ENCODE measurements at places on chromosomes 7 and 10.
A peak's percentile ranks its signal among the peaks of the same experiment; 100 is the strongest.

- no peak for DNase-seq
Measured at GRCh38 chr10:128465697-128466096, 339.5 kb upstream of the MKI67 start.

DNA sequence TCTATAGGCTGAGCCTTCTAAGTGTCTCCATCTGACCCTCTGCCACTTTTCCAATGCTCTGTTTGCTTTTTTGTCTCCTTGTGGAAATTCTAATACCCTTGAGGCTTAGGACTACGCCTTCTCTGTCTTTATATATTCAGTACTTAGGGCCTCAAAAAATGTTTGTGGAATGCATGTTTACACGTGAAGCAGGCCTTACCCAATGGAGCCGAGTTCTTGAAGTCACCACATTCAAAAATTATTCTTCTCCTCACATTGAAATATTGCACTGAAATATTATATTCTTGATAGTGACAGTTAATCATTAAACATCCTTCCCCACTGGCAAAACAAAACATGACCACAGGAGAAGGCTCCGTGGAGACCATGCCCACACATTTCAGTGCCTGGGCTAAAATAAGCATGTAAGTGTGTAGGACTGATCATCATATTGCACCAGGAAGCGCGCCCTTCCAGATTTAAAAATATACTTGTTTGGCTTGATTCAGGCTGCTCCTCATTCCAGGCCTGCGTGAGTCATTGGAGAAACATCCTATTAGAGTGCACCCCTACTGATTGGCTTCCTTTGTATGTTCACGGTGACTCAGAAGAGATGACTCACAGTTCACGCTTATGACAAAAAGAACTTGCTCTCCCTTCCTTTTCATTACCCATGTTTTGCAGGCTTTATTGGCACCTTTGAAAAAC is 307.4 kb upstream of the AOAH start:
- DNase-seq: no peak

- DNase-seq: peak; percentile 51
Measured at GRCh38 chr7:68613405-68613804, 984.9 kb upstream of the AUTS2 start.

- DNase-seq: peak; percentile 79
Measured at GRCh38 chr7:21542891-21543527, at the start of gene DNAH11. DNAH11 (plus strand) TSS chr7:21543039; CDS start chr7:21543246, 207 bp downstream.

DNA sequence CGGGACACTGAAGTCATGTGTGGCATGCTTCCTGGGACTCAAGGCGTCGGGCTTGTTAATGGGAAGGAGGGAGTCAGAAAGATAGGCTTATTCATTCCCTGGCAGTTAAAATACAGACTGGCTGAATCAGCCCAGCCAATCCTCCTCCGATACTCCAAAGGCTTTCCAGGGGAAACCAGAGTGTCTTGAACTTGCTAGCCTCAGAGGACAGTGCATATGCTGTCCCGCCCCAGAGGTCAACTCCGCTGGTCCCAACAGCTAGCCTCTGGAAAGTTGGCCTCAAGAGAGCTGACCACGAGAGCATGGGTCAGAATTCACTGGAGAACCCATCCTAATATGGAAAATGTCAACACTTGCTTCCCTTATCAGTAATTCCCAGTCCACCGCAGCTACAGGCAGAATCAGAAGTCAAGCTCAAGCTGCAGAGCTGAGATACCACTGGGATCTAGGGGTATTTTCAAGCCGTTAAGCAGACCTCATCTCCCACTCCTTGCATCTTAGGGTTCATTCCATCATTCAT is 43.0 kb downstream of the ELMO1 start:
- DNase-seq: no peak

- no peak for DNase-seq
Measured at GRCh38 chr7:36082216-36082615, 70.8 kb upstream of the EEPD1 start.

GRCh38 chr10:78247266-78247665 is 213.6 kb downstream of the RPS24 start:
- DNase-seq: no peak

DNA sequence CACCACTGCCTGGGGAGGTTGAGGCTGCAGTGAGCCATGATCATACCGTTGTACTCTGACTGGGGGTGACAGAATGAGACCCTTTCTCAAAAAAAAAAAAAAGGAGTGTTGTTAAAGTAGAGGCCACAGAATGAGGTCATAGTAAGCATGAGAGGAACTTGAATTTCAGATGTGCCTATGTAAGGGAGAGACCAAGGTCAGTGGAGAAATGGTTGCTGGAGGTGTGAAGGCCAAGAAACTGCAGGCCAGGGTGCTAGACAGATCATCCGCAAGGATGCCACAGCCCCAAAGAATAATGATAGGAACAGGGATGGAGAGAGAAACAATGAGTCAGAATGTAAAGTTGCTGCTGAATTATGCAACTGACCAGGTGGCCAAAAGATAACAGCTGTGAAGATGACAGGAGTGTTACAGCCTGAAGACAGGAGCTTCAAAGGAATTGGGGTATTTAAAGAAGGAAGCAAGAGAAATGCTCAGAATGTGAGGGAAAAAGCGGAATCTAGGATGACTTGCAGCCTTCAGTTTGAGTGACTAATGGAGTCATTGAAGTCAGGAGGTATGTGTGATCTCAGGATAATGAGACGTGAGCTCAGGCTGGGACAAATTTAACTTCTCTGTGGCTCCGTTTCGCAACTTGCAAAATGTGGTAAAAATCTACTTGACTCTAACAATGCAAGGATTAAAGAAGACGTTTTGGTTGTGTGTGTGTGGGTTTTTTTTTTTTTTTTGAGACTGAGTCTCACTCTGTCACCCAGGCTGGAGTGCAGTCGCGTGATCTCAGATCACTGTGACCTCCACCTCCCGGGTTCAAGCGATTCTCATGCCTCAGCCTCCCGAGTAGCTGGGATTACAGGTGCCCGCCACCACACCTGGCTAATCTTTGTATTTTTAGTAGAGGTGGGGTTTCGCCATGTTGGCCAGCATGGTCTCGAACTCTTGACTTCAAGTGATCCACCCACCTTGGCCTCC is 22.2 kb downstream of the TYW1B start:
- DNase-seq: no peak

DNA sequence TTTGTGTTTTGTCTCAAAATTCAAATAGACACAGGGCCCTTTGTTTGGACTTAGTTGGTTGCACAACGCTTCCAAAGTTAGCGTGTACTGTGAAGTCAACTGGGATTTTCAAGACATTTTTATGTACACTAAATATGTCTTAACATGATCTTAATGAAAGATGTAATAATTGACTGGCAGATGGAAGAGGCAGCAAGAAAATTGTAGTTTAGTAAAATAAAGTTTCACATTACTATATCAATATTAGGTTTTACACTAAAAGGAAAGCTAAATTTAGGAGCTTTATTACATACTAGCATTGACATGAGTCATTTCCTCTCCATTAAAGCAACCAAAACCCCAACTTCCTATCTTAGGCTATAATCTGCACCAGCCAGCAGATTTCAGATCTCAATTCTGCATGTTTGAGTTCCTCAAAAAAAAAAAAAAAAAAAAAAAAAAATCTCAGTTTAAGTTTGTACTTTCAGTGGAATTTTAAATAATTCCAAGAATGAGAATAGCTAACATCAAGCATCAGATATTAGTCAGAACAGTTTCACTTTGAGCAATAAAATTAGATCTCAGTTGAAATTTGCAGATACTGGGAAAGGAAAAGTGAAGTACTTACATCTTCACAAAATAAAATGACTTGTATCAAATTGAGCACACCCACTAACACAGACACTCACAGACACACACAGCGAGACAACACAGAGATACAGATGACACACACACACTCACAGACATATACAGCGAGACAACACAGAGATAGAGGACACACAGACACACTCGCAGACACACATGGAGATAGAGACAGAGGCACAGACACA is 346.6 kb upstream of the KLF6 start:
- no peak for DNase-seq

DNA sequence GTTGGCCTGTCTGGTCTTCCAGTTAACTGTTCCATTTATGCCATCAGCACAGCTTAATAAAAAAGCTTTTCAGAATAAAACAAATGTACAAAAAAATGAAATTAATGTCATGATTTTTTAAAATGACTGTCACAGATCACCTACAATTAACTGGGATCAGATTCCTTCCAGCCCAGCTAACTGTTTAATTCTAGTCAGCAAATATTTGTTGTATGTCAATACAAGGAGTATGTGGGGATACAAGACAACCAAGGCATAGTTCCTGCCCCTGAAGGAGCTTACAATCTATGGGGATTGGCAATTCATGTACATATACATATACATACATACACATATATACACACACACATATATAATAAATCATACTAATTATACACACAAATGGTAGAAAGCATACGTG is 16.5 kb downstream of the SGCE start:
- no peak for DNase-seq

DNA sequence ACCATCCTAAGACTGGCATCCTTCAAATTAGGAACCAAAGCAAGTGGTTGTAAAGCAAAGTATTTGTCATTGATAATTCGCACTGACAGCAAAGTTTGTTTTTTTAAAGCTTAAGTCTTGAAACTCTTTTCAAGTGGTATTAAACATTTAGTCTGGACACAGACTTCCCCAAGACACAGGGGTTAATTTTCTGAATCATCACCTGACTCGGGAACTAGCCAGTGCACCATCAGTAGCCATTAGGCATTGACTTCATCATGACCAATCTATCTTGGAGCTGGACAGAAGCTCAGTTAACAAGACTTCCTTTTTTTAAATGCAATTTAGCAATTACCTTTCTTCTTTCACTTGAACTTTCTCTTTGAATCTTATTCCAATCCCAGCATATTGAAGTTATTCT is 210.6 kb downstream of the ZNF365 start:
- DNase-seq: no peak

DNA sequence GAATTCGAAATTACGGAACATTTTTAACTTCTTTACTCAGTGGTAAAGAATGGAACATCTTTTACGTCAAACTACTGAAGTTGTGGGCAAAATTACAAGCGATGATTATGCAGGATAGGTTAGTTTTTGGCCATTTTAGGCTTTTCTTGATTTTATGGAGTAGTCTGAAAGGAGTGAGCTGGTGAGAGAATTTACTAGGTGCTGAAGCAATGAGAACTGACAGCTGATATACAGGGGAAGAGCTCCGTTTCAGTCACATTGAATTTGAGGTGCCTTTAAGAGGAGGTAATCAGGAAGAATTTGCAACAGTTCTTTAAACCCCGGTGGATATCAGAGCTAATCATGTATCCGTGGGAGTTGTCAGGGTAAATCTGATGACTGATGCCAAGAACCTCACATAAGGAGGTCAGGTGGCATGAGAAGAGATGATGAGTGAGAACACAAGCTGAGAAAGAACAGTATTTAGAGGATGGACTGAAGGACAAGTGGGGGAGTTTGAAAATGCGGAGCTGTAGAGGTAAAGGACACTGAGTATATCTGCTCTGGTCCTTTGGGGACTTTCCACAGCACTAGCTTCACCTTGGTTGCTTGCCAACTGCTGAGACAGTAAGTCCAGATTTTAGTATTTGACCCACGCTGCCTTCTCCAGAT is 104.3 kb downstream of the AHR start:
- no peak for DNase-seq

DNA sequence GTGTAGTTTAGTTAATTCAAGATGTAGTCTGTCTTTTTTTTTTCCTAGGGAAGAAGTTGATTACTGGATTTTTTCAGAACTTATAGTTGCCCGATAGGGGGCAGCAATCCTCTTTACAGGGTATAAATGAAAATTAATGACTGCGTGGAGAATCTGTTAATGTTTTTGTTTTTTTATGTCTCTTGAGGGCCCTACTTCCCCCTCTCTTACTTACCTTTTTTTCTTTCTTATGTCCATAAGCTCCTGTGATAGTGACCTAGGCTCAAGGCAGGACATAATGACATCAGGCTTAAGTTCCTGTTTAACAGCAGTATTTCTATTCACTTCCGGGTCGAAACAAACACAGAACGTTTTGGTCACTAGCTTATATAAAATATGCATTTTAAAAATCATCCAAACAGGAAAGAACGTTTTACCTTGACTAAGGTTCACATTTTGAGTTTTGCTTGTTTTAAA is 18.8 kb downstream of the CDC123 start:
- no peak for DNase-seq

DNA sequence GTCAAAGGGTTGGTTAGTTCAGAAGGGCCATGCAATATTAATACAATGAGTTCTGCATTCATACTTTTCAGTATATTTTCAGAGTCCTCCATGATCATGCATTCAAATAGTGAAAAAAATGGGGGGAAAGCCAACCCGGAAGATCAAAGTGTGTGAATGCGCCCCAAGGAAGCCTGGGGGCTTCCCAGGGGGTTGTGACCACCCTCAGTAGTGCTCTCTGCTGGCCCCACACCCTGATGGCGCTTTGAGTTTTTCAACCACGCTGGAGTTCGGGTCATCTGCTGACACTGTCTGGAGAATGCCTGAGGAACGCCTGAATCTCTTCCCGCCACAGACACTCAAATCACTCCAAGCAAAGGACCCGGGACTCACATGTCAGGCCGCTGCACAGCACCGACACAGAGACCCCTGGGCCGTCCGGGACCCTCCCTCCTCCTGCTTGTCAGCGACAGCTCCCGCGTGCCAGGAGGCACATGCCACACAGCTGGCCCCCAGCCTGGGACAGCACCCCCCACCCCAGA is 1.0 kb downstream of the TNS3 start:
- peak; percentile 61 for DNase-seq

- DNase-seq: no peak
Measured at GRCh38 chr7:5620459-5620881, 161.0 kb downstream of the RNF216 start.

- DNase-seq: no peak
Measured at GRCh38 chr10:14594878-14595525, 179.7 kb downstream of the FAM107B start.

DNA sequence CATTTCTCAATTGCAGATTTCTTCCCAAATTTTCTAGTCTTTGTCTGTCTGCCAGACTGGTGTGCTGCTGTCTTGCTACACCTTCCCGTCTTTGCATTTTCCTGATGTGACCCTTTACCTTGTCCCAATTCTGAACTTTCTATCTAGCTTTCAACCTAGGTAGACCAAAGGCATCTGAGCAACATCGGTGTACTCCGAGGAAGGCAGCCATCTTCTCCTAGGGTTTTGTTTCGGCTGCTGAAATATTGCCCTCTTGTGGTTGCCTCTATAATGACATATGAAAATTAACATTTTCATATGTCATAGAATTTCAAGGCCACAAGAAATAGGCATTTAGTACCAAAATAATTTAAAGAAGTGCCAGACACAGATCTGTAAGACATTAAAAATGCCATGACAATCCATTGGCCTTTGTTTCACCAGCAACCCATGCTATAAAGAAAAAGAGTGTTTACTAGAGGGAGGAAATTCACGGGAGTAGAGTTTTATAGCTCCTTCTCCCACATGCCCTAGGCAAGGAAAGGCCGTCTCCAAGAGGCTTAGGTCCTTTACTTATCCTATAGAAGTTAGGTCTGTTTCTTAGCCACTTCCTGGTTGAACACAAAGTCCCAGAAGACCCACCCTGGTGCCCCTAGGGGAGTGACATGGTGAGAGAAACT is 23.4 kb downstream of the OR9A2 start:
- DNase-seq: no peak

DNA sequence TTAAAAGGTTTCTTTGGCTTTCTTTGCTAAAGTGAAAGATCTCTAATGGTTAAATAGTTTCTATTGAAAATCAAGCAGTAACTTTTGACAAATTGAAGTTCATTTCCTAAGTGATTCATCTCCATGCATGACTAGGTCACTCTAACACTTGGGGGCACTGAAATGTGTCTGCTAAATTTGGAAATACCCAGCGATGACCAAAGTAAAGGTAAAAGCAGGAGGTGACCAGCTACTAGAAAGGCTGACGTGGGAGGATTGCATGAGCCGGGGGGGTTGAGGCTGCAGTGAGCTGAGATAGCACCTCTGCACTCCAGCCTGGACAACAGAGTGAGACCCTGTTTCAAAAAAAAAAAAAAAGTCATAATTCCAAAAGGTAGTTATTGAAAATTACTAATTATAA is 111.8 kb upstream of the GPR141 start:
- no peak for DNase-seq

- no peak for DNase-seq
Measured at GRCh38 chr10:5596611-5597341, 69.6 kb downstream of the ASB13 start.
